ENCODE measurements at places on chromosomes 5 and 9.

DNA sequence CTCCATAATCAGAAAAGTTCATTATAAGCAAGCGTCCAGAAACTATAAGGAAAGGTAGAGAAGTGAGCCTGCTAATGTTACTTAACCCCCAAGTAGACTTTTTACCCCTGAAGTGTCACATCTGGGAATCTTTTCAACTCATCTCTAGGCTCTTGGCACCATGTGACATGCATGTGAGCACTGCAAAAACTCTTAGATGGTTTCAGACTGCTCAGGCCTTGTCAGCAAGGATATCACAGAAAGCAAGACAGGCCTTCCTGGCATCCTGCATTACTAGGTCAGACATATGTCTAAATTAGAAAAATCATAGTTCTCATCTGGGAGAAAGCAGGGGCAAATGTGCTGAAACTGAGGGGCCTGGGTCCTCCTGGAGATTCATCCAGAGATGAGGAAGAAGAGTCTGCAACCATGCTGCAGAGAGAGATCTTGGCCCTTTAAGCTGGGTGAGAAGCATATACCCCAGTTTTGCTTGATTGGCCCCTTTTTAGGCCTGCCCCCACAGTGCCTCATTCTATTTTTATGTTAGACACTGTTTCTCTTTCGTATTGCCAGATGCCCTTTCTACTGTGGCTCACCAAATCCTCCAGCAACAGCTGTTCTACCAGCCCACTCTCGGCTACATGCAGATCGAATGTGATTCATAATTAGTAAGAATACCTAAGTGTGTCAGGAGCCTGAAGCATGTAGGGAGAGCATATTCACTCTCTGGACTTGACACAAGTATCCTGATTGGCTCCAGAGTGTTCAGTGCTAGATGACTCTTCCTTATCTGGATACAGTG is 19.0 kb downstream of the TMEM8B start:
- no peak for DNase-seq

DNA sequence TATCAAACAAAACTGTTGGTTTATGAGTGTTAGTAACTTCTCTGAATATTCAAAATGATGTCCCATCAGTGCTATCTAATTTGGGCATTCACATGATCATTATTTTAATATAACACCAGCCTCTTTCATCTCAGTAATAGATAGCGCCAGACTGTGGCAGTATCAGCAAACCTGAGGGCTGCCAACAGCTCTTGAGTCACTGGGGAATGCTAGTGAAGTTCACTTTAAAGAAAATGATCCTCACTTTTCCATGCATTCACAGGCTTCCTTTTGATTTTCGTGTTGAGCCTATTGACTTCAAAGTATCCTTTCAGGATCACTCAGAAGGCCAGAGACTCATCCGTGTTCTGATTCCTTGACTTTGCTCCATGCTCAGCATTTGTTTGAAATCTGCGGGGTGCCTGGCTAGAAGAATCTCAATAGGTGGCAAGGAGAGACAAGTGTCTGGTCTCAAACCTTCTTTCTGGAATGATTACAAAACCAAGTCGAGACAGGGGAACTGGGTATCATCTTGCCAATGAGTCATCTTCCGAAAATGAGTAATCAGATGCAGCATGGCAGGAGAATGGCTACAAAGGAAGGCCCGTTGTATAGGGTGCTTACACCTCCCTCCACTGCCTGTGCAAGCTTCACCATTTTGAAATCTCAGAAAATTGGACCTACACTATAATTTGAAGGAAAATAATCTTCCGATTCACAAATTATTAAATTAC is 509.1 kb downstream of the RASEF start:
- DNase-seq = no peak

DNA sequence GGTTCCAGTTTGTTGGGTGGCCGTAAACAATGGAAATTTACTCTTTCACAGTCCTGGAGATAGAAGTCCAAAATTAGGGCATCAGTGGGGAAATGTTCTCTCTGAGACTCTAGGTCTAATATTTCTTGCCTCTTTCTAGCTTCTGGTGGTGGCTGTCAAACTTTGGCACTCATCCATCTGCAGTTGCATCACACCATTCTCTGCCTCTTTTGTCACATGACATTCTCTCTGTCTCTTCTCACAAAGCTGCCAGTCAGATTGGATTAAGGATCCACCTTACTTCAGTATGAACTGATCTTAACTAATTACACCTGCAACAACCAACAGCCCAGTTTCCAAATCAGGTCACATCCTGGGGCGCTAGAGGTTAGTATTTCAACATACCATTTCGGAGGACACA is 222.9 kb upstream of the FTMT start:
- peak; percentile 54 for DNase-seq

- peak; percentile 15 for DNase-seq
These were observed 4.7 kb upstream of the PPP1R26 start for GRCh38 chr9:135474915-135475314.

GRCh38 chr5:169127431-169127830 is 173.5 kb downstream of the SLIT3 start:
- no peak for DNase-seq

DNA sequence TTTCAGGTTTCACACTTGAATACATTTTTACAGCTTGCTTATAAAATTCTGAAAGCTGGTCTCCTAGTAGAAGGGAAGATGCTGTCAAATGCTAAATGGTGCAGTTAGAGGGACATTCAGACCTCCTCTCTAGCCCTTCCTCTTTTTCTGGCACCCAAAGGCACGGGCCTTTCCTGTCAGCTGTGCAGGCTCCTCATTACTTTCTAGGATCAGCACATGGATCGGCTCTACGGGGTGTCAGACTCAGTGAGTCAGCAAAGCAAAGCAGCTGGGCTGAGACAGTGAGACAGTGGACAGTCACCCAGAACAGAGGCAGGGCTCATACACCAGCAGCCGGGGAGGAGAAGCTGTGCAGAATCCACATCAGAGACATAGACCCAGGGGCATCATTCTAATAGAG is 80.0 kb upstream of the TNC start:
- no peak for DNase-seq

DNA sequence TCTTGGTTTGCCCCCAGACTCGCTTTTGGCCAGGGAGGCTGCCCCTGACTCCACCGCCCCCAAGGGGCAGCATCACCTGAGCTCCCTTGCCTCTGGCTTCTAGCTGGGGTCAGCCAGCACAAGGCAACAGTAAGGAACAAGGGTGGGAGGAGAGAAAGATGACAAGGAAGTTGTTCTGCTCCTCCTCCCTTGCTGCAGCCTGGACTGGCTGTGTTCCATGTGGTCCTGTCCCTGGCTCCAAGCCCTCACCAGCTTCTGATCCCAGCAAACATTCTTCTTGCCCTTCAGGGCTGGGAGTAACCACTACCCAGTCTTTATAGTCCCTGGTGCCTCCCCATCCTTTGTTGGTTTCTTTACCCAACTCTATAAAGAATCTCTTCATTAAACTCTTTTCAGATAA is 100.3 kb upstream of the SPIN1 start:
- DNase-seq = no peak

DNA sequence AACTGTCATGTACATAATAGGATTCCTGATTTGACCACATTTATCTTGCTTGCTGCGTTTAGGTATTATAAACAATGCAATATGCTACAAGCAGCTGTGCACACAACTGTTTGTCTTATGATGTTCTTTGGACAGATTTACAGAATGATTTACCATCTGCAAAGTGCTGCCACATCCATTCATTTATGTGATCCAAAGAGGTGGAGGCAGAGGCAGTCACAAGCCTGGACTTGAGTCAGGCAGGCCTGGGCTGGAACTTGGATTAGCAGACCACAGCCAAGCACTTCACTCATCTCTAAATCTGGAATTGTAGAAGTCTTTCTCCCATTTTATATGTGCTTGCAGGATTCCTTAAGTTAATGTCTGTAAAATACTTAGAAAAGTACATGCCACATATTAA is 149.0 kb downstream of the INSYN2B start:
- DNase-seq = no peak

- no peak for DNase-seq
These were observed 226.5 kb upstream of the MAP3K1 start for GRCh38 chr5:56588636-56589480.

DNA sequence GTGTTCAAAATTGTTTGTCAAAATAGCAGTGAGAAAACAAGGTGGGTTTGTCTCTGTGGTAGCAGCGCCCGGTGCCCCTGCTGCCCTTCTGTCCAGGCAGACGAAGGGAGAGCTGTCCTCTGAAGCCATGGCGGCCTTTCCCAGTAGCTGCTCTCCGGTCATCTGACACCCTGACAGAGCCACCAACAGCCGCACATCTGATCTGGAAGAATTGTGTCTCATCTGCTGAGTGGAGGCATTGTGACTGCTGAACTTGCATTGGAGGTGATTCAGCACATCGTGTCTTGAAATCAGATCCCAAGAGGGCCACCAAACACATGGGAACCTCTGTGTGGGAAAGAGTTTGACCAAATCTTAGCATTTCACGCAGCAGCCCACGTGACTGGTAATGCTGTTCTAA is 337.6 kb upstream of the IRX1 start:
- no peak for DNase-seq

DNA sequence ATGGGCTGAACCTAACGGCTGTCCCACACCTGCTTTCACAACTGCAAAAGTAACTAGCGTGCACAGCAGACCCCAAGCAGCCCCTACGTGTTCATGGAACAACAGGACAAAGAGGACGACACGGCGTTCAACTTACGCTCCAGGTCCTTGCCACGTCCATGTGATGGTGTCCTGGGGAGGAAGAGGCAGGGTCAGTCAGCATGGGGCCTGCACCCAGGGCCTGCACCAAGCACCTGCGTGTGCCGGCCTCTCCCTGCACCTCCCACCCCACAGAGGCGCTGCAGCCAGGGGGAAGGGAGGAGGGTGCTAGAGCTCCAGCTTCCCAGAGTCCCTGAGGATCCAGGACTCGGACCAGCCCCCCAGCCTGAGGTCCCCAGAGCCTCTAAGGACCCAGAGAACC is 35.6 kb upstream of the SLC6A3 start:
- no peak for DNase-seq

GRCh38 chr9:20683351-20684034 is 566 bp upstream of the FOCAD start:
- DNase-seq = peak; percentile 71

- no peak for DNase-seq
These were observed at the start of gene BICD2 for GRCh38 chr9:92764381-92764987. Gene BICD2 (minus strand): TSS chr9:92764833. CDS start chr9:92764744, 89 bp downstream.

DNA sequence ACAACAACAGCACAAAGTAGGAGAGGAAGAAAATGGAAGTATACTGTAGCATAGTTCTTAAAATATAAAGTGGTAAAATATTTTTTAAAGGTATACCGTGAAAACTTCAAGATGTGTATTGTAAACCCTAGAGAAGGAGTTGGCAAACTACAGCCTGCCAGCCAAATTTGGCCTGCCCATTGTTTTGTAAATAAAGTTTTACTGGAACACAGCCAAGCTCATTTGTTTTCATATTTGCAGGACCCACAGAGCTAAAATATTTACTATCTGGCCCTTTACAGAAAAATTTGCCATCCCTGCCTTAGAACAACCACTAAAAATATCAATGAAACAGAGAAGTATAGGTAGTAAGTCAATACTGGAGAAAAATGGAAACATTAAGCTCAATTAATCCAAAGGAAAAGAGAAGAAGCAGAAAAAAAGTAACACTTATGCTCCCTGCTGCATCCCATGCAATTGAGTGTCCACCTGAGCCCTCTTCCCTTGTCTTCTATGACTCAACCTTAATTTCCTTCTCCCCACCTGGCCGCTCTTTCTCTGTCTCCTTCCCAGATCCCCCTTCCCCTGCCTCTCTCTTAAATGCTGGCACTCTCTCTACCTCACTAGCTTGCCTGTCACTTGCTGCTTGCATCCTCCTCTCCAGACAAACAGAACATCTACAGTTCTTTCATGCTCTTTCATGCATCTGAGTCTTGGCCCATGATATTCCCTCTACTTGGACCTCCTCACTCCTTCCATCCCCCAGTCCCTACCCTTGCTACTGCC is 50.6 kb upstream of the FER start:
- DNase-seq = no peak

GRCh38 chr9:114629563-114630090 is 18.5 kb downstream of the TMEM268 start:
- no peak for DNase-seq

Data from OCI-M1 (cell line).